Effector memory CD8-positive, alpha-beta T cell (primary cell): ENCODE measurements at places on chromosomes 16 and 17.

- DNase-seq: peak; percentile 83
Observed at GRCh38 chr17:80035937-80036714, at the start of gene CCDC40. Gene CCDC40 (plus strand): TSS chr17:80036642. CDS start chr17:80036663, 21 bp downstream.

DNA sequence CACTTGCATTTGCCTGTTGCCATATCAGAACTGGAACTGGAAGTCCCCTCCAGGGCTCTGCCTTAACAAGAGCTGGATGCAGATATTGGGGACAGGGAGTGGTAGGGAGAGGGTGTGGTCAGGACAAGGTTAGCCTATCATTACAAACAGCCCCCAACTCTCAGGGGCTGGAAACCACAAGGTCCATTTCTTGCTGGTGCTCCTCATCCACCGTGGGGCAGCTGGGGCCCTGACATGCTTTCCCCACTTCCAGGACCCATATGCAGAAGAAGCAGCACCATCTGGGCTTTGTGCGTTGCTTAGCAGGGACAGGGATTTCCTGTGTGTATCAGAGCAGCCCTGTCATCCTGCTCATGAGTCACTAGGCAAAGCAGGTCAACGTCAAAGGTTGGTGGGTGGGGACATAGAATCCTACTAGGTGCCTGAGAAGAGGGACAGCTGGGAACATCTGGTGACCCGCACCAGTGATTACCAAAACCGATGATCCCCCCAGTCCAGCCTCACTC, 26.9 kb downstream of the RGS9 start:
- peak; percentile 15 for DNase-seq

DNA sequence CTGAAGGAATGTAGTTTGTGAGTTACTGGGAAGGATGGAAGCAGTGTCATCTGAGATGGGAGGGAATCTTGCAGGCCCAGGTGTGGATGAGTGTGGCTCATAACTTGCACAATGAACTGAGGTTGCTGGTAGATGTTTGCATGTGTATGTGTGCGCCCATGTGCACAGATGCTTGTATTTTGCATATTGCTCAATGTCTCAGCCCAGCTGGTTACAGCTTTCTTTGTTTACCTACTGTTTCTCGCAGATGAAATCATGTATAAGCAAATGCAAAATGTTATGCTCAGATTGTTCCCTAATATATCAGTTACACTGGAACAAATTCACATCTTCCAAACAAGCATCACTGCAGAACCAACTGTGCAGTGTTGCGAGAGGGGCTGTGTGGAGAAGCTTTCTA, 452.2 kb upstream of the EEF2KMT start:
- no peak for DNase-seq

DNA sequence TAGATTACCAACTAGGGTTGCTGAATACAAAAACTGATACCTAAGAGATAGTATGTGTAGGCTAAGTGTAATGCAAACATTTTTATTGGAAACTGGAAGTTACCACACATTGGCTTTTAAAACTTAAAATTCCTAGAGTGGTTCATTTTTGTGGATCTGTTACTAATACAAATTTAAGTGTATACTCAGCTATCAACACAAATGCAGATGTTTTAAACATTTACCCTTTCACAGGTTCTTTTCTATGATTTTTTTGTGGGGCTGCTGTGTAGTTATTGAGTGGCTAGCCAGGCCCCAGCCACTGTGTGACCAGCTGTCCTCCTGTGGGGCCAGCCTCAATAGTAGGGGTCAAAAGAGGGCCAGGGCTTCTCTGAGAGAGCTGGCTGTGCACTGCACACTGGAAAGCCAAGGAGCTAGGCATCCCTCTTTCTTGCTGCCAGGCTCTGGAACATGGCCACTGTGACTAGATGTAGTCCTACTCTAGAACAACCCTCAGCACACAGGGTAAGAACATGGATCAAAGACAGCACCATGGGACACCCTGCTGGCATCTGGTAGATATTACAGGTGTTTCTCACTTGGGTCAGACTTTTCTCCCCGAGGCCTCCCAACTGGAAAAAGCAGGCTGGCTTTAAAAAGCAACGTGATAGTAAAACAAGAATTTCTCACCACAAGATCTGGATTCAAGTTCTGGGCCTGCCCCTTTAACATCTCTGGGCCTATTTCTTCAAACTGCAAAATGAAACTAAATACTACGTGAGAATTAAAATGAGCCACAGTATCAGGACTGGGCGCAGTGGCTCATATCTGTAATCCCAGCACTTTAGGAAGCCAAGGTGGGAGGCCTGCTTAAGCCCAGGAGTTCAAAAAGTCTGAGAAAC, 7.3 kb upstream of the VEZF1 start:
- peak; percentile 45 for DNase-seq

DNA sequence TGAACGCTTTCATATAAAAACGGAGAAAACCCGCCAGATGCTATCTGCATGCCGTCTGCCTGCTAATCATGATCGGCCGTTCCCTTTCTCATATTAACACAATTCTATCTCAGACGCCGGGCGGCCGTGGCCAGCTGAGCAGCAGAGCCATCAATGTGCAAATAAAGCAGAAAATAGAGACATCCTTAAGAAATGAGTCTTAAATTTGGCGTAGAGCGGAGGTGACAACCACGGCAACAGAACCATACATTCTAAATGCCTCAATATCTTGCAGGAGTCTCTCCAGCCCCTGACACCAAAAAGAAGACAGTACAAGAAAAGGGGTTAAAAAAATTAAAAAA, 2.7 kb upstream of the IRX5 start:
- DNase-seq: no peak
